ENCODE measurements at places on chromosomes 5 and 9.

GRCh38 chr9:20508242-20508641, 114.1 kb downstream of the MLLT3 start:
- DNase-seq: no peak

DNA sequence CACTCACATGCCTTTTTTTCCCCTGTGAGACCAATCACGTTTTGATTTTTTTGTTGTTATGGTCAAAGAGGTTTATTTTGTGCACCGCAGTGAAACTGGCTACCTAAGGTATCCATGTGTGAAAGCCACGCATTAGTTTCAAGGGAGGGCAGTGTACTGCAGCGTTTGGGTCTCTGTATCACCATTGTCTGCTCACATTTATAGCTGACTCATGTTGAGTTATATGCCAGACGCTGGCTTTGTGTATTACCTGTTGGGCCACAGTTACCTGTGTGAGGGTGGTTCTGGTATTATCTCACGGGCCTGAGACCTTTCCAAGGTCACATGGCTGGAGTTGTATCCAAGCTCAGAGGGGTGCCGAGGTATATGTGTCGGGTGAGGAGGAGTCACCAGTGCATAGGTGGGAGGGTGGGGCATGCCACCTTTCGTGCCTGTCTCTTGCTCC, 75.8 kb downstream of the ARHGAP26 start:
- DNase-seq: no peak

- no peak for DNase-seq
Observed at GRCh38 chr9:115939065-115939765, 214.4 kb upstream of the PAPPA start.

GRCh38 chr9:92965061-92965758, 17.9 kb downstream of the FGD3 start:
- DNase-seq: no peak

- DNase-seq: no peak
Observed at GRCh38 chr5:101897914-101898313, 398.2 kb downstream of the SLCO4C1 start.

DNA sequence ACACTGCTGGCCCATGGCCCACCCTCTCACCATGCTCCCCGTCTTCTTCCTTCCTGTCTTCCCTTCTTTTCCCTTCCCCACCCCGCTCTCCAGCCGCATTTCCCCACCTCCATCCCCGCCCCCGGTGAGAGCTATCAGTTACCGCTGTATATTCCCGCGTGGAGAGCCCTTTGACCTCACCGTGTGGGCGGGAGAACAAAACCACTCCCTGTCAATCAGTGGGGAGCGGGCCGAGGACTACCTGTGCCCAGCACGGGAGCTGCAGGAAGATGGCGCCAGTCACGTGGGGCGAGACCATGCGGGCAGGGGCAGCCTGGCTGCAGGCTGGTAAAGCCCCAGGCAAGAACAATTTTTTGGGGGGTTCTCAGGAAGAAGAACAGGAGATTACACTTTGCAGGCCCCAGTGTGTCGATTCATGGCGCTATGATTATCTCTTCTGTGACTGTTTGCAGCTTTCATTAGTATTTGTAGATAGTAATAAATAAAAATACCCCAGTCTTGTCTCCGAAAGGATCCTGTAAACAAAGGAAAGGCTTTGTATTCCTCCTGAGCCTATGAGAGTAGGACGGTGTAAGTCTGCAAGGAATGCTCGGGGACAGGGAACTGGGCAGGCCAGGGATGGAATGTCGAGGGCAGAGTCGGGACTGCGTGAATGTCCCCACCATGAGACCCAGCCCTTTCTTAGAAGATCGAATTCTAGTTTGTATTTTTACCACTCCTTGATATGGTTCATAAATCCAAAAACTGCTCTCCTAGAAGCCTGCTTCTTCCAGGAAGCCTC, 14.8 kb upstream of the DMRT1 start:
- DNase-seq: no peak

- no peak for DNase-seq
Observed at GRCh38 chr9:29129763-29130162, 1556.5 kb upstream of the C9orf72 start.

- no peak for DNase-seq
Observed at GRCh38 chr9:92709240-92709639, 39.3 kb upstream of the IPPK start.

- no peak for DNase-seq
Observed at GRCh38 chr5:33523208-33523771, 82.5 kb downstream of the TARS1 start.

GRCh38 chr9:121692606-121693387, 41.4 kb downstream of the DAB2IP start:
- no peak for DNase-seq

GRCh38 chr5:51829691-51830090, 446.4 kb downstream of the ISL1 start:
- no peak for DNase-seq

DNA sequence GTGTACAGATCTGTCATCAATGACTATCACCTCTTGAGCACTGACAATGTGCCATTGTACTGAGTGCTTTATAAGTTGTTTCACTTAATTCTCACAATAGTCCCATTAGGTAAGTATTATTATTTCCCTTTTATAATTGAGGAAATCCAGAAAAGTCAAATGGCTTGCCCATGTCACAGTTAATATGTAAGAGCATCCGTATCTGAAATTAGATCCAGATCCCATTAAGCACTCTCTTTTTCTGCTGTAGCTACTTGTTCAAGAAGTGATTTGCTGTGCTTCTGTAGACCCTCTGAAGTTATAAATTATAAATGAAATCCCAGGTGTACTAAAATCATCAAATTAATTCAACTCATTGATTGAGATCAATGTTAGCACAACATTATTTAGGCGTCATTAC, 94.7 kb downstream of the INIP start:
- DNase-seq: no peak

- DNase-seq: no peak
Observed at GRCh38 chr5:164359260-164360255, 854.1 kb downstream of the MAT2B start.

DNA sequence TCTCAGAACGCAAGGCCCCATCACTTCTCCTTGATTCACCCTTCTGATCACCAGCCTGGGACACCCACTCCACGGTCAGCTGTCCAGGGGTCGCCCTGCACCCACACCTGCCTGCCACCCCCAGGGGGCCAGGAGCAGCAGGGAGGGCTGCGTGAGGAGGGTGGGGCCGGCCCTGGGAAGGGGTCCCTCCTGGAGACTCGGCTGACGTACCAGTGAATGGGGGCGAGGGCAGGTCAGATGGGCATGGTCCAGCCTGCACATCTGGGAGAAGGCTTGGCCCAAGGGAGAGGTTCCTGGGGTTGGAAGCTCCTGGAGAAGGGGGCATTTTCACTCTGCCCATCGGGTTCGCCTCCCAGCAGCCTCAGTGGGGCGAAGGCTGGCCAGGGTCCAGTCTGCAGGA, 21.8 kb upstream of the SARDH start:
- DNase-seq: no peak

- no peak for DNase-seq
Observed at GRCh38 chr5:9596171-9596780, 33.9 kb downstream of the TAS2R1 start.

GRCh38 chr5:172901012-172901780, 58.0 kb upstream of the RPL26L1 start:
- no peak for DNase-seq

GRCh38 chr5:120108586-120109248, 355.4 kb upstream of the PRR16 start:
- no peak for DNase-seq

DNA sequence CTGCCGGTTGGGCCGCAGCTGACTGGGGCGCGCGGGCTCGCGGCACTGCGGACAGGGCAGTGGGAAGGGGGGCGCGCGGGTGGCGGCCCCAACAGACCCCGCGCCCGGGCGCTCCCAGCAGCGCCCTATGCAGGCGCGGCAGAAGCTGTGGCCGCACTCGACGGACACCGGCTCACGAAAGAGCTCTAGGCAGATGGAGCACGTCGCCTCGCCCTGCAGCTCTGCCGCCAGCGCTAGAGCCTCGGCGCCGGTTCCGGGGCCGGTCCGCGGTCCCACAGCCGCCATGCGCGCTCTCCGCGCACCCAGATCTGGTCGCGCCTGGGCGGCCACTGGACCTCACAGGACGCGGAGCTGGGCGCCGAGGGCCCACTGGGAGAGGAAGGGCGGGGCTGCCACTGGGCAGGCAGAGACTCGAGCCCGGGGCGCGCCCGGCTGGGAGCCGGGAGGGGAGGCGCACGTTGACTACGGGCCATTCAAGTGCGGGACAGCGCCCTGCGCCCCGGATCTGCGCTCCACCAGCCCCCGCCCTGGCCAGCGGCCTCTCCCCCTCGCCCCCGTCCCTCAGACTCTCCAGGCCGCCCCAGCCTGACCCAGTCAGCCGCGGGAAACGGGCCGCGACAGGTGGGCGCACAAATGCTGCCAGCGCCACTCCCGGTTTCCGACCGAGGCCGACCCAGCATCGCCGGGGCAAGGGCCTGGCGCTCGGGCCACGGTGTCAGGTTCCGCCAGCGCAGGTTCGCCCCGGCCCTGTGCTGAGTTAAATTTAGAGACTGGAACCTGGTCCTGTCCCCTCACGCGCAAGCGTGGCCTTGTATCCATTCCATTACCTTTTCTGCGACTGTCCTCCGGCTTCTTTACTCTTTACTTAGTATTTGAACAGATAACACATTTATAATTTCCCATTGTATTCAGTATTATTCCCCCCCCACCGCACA, at the start of gene TRIM7:
Gene TRIM7, minus strand, starts transcription at position 371 of the 935 bp plus-strand sequence. Its CDS starts 86 bp downstream, at position 285.
- no peak for DNase-seq

DNA sequence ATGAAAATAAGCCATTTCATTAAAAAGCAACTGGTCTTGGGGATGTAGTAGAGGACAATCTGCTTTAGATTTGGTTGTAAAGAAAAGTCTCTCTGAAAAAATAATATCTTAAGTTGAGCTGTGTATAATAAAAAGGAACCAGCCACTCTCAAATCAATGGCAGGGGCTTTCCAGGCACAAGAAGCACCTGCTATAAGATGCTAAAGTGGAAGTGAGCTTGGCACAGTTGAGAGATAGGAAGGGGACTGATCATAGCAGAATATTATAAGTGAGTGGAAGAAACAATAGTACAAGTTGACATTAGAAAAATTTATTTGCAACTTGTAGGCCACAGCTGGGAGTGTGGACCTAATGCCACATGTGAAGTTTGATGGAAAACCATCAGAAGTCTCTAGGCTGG, 28.1 kb upstream of the SPINK5 start:
- no peak for DNase-seq

- DNase-seq: no peak
Observed at GRCh38 chr5:175219366-175219765, 224.6 kb downstream of the DRD1 start.

- no peak for DNase-seq
Observed at GRCh38 chr9:72255569-72255968, 106.3 kb downstream of the GDA start.

DNA sequence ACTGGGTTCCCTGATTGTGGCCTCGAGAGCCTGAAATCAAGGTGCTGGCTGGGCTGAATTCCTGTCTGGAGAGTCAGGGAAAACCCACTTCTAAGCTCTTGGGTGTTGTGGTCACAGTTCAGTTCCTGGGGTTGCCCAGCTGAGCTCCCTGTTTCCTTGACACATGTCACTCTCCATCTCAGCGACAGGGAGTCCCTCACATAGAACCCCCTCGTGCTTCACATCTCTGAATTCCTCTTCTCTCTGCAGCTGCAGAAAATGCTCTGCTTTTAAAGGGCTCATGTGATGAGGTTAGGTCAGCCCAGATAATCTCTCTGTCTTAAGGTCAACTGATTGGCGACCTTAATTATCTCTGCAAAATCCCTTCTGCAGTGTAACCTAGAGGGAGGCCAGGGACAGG, 53.5 kb upstream of the NFIL3 start:
- no peak for DNase-seq

GRCh38 chr5:154196955-154197652, 6.6 kb downstream of the GALNT10 start:
- no peak for DNase-seq

DNA sequence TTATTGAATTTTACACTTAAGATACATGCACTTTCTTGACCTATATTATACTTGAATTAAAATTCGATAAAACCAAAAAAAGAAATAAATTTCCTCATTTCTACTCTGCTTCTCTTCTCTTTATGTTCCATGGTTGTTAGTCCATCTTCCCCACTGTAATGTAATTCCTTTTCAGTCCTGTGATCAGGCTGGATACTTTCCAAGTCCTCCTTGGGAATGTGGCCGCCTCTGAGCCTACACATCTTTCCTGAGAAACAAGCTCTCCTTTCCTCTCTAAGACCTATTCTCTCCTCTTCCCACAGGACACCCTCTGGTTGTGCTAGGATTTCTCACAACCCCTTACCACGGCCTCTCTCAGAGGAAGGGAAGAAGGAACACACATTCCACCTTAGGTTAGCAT, 285.1 kb downstream of the DNAH5 start:
- no peak for DNase-seq

- no peak for DNase-seq
Observed at GRCh38 chr9:16316456-16316855, 554.0 kb downstream of the BNC2 start.

GRCh38 chr9:93589688-93590087, 13.3 kb downstream of the PHF2 start:
- no peak for DNase-seq

DNA sequence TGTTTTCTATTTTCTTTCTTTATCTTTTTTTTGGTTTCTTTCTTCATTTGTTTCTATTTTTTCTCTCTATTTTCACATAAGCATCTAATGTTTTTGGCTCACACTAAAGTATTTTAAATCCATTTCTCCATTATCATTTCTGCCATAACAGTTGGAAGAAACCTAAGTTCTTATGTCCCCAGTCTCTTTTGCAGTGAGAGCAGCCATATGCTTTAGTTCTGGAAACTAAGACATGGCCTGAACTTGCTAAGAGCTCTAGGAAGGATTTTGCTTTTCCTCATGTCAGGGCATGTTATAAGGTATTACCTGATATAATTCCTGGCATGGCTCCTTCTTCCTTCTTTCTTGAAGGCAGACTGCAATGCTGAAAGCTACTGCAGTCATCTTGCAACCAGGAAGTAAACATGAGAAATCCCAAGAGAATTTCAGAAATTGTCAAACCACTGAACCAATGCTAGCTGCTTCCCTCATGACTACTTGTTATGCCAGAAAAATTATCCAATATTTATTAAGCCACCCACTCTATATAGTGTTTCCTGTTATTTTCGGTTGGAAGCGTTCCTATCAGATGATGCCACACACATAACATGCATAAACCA, 171.1 kb downstream of the TAF11L14 start:
- DNase-seq: no peak

GRCh38 chr5:10317825-10318682, 10.4 kb upstream of the CMBL start:
- DNase-seq: no peak

DNA sequence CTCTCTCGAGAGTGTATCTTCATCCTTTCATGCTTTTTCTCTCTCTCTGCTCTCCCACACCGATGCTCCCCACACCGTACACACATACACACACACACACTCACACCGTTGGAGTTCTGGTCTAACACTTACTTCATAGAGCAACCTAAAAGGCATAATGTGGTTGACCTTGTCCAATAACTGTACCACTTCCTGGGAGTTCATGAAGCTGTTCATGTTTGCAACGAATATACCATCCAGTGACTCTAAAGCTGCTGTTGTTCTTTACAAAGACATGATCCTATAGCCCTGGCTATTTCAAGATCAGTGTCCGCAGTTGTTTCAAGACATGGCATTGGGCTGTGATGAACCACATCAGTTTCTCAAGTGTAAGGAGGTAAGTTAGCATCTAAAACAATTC, 10.0 kb downstream of the MEF2C start:
- DNase-seq: no peak

- DNase-seq: peak; percentile 41
Observed at GRCh38 chr9:128191406-128192046, at the start of gene CIZ1. TSS of gene CIZ1 (minus strand) at chr9:128191572. CDS start at chr9:128190857, 715 bp downstream.

GRCh38 chr5:143435210-143435657, 31.7 kb upstream of the NR3C1 start:
- DNase-seq: peak; percentile 16

- DNase-seq: no peak
Observed at GRCh38 chr5:142600611-142601358, 85.1 kb downstream of the FGF1 start.

- DNase-seq: no peak
Observed at GRCh38 chr5:34923694-34924461, 5.5 kb upstream of the DNAJC21 start.

Data from T-helper 22 cell (primary cell).